ENCODE measurements at places on chromosomes 4 and X.

GRCh38 chr4:8592366-8593263, at the start of gene CPZ:
Gene CPZ (plus strand): TSS chr4:8592765. CDS start chr4:8592834, 69 bp downstream.
- no peak for DNase-seq

- no peak for DNase-seq
Observed at GRCh38 chrX:135420831-135421230, 913 bp upstream of the SMIM10L2A start.

DNA sequence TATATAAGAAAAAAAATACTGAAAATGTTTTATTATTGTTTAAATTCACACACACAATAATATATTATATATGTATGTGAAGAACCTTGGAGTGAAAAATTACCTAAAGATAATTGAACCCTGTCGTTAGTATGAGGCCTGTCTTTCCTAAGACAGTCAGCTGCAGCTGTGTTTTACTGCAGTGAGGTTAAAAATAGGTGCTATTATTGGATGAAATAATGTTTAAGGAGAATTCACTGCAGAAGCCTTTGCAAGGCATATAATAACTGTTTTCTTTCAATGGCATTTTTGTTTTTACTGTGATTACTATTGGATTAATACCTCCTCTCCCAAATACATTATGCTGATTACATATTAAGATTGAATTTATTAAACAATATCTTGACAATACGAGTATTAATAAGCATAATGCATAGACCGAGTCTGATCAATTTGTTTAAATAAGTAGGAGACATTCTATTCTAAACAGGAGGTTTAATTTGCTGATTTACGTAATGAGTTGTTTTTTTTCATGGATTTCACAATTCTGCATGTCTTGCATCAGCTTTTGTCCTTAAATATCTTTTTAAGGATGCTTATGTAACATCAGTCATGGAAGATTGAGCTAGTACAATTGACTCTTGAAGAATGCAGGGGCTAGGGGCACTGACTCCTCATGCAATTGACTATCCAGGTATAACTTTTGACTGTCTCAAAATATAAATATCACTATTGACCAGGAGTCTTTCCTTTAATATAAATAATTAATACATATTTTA, 1181.1 kb upstream of the PCDH7 start:
- DNase-seq, result no peak

DNA sequence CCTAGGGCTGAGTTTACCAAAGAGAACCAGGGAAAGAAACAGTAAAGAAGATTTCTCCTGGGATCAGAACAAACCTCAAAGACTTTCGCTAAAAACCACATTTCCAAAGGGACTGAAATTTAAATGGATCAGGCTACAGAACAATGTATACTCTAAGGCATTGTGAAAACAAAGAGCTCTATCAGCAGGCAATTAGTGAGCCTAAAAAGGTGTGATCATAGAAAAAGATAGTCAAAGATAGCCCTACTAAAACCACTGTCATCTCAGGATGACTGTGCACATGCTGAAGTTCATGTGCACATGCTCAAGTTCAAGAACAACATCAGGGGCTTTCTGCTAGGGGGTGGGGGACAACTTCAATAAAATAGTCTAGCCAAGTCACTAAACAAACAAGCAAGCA, 12.9 kb upstream of the SMIM10L2A start:
- no peak for DNase-seq

- no peak for DNase-seq
Observed at GRCh38 chrX:39476604-39477021, 621.1 kb downstream of the BCOR start.

GRCh38 chr4:6674500-6675149, 19.1 kb upstream of the S100P start:
- peak; percentile 75 for DNase-seq

DNA sequence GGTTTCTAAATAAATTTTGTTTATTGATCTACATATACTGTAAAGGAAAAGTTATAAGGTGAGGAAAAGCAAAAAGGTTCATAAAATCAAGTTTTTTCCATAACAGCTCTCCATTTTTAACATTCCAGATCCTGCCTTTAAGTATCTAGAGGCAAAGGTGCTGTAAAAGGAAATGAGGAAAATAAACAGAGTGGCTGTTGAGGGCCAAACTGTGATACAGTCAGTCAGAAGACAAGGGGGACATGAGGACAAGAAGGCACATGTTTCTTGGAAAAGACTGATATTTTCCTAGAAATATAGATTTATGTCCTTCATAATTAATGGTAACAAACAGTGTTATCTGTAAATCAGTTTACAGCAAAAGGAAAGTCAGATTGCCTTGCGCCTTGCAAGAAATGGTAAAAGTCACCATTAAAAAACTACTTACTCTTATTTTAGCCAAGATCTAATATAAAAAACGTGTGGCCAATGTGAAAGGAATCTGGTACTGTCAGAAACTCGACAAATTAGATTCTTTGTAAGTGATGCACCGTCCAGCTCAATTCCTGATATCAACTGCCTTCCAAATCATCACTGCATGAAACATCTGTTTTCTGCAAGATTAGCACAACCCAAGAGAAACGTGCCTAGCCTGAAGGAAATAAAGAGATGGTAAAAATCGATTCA, 34.0 kb upstream of the VEGFD start:
- DNase-seq, result no peak

DNA sequence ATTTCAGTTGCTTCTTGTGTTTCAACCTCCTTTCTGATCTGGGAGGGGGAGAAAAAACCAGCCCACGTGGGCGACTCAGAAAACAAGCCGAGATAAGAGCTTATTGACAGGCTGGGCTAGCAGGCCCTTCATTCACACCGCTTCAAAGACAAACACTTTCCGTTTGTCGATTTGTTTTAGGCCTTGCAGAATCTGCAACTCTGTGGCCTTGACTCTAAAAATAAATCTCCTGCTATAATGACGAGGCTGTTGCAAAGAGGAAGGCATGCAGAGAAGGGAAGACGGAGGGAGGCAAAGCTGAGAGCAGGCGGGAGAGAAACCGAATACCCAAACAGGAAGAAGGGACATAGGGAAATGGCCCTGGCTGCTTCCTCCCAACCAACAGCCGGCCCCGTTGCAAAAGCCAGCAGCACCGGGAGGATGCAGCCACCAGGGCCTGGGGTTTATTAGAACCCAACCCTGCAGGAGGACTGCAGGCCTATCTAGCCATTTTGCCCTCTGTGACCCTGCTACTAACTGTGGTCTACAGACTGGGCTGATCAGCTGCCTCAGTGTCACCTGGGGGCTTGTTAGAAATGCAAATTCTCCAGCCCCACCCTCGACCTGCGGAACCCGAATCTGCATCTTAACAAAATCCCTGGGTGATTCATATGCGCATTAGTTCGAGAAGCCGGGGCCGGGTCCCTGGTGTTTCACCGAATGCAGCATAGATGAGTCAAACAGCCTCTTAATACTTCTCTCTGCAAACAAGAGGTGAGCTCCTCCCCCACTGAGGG, 325.5 kb downstream of the BCOR start:
- peak; percentile 51 for DNase-seq

- DNase-seq, result no peak
Observed at GRCh38 chr4:139246166-139246565, 33.9 kb downstream of the MGARP start.

- DNase-seq, result no peak
Observed at GRCh38 chrX:103629318-103630170, 769 bp downstream of the TCEAL1 start.

DNA sequence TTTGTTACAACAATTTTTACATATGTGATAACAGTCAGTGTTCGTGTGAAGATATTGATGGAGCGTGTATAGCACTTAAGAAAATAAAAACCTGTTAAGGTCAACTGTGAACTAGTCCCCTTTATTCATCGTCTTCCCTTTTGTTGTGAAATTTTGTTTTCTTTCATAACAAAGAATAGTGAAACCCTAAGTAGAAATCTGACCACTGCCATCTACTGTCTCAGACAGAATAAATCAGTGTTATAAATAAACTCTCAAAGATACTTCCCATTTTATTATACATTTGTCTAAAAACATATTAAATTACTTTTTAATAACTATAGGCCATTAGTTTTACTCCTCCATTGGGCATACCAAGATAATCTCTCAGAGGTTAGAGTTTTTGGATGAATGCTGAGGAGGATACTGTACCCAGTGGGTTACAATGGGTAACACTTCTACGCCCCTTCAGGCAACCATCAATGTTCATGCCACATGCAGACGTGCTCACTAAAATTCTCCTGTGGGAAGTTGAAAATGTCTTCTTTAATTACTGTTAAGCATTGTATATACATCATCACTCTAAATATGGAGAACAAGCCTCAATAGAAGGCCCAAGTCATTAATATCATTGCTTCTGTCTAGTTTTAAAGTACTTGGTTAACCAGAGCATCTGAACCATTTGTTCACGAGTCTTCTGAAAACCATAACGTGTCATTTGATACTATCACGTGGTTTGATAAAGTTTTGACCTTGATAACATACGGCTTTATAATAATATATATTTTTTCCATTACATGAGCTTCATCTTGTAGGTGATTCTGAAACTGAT, 171.2 kb downstream of the TMA16 start:
- no peak for DNase-seq

- no peak for DNase-seq
Observed at GRCh38 chr4:147050356-147050765, 104.7 kb upstream of the TTC29 start.

DNA sequence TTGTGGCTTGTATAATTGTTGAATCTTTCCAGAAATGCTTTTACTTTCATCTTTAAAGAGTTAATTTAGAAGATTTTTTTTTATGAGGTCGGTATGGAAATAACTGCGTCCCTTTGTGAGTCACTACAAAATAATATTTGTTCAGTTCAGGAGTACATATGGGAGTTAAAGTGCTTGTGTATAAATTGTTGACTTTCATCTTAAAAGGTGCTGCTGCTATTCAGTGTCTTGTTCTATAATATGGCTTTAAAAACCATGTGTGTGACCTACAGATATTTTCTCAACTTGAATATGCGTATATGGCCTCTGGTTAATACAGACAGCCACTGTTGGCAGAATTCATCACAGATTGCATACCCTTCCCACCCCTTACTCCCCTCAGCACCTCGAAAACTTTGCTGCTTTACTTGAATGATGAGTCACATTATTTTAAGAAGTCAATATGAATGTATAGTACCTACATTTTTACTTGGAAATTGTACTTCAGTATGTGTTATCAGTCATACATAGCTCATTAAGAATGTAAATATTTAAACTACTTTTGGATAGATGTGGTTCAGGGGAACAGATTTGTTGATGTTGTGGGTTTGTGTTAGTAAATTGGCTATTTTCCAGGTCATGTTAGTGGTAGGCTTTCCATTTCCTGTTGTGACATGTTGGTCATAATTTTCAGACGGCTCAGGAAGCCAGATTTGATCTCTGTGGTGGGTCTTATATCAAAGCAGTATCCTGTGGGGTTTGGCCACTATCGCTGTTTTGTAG, 1.5 kb downstream of the CLCN3 start:
- DNase-seq, result peak; percentile 69

GRCh38 chrX:103524747-103525146, 5.5 kb upstream of the RAB40A start:
- no peak for DNase-seq

- DNase-seq, result no peak
Observed at GRCh38 chrX:42027367-42028000, 104.1 kb upstream of the CASK start.

GRCh38 chr4:150708004-150708403, 126.1 kb downstream of the MAB21L2 start:
- no peak for DNase-seq

DNA sequence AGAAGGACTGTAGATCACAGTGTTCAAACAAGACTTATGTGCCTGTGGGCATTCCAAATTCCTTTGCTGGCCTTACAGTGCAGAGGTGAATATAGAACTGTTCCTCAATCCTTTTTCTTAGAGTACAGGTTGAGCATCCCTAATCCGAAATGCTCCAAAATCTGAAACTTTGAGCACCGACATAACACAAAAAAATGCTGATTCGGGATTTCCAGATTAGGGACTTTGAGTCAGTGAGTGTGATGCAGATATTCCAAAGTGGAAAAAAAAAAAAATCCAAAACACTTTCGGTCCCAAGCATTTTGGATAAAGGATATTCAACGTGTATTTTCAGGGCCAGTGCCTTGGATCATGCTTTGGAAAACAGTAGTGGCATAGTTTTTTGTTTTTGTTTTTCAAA, 9.2 kb downstream of the SMS start:
- DNase-seq, result no peak
